H1 (cell line): ENCODE measurements at places on chromosomes 3 and 15. TPM values are rescaled to one million over a fixed set of nuclear protein-coding genes. Genes with fewer than 3 reads are reported as not detected.

The PLSCR5 gene
- total RNA-seq: not detected in 2 replicates

The KLF15 gene
- 17.4 and 19.5 TPM in 2 replicates for total RNA-seq

The CLDN18 gene
- not detected in 2 replicates for total RNA-seq

The RNU6-1 gene
- not detected in 2 replicates for total RNA-seq

- H3K4me3 ChIP-seq: no peak overlapping the region
- H3K27me3 ChIP-seq: no peaks in the 10 kb centered on the region
- DNase-seq: no peak
- no peaks in the 10 kb centered on the region for H3K36me3 ChIP-seq
Measured at GRCh38 chr3:152374262-152374990, 105.7 kb downstream of the MBNL1 start.

- no peaks in the 10 kb centered on the region for H3K27me3 ChIP-seq
- DNase-seq: no peak
- H3K4me3 ChIP-seq: no peak overlapping the region
- H3K27ac ChIP-seq: no peak overlapping the region
- no peaks in the 10 kb centered on the region for H3K36me3 ChIP-seq
Measured at GRCh38 chr3:100697723-100698285, 11.5 kb upstream of the TFG start.

- DNase-seq: no peak
- H3K36me3 ChIP-seq: no peaks in the 10 kb centered on the region
- no peak overlapping the region for H3K4me3 ChIP-seq
- H3K4me1 ChIP-seq: peaks cover 2% of the 10 kb centered on the region
Measured at GRCh38 chr3:182323898-182324297, 469.4 kb upstream of the ATP11B start.

DNA sequence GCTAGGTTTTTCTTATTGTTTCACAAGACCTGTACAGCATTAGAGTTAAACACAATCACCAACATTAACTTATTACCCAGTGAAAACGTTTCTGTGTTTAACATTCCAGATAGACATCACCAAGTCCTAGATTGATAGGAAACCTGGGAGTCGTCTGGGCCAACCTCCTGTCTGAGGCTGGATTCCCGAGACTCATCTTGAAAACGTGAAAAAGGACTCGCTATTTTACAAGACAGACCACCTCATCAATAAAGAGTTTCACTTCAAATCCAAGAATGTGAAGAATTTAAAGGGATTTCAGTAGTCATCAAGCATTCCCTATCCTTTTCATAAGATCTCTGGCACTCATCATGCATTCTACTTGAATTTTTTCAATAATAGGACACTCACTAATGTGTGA, 626.6 kb downstream of the MCTP2 start:
- no peak overlapping the region for H3K27ac ChIP-seq
- no peaks in the 10 kb centered on the region for H3K4me1 ChIP-seq
- no peaks in the 10 kb centered on the region for H3K36me3 ChIP-seq
- no peaks in the 10 kb centered on the region for H3K27me3 ChIP-seq

DNA sequence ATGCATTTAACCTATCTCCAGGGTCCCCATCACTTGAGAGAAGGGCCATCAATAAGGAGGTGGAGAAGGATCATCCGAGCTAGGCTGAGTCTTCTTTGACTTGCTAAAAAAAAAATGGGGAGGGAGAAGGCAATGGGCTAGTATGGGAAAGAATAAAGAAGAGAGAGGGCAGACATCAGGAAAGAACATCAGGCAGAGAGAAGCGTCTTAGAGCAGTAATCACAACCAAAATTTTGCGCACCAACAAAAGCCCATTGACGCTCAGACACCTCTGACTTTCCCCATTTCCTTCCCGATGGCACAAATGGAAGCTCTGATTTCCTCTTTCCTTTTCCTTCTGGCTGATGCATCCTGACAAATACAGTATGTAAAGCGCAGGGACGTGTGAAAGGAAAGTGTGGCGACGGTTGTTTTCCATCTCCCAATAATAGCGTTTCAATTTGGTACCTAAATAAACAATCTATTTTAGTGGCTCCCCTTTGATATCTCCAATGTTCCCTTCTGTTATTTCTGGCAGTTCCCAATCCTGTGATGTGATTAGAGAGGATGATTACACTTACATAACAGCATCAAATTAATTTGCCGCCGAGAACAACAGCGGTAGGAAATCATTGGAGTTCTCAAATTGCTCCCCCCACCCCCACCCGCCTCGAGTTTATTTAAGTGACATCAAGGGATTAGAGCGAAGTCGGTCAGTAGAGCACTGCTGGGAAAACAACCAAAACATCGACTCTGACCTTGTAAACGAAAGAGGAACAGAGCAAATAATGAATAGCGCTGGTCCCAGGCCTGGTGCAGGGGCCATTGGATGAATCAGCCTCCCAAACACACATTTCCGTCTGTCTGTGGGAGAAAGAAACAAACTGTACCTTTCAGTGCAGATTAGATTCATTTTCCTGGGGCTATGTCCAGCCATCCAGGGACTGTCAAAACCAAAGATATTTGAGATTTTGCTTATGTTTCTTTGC, 273.3 kb upstream of the ICE2 start:
- H3K4me1 ChIP-seq: no peaks in the 10 kb centered on the region
- no peaks in the 10 kb centered on the region for H3K27me3 ChIP-seq

DNA sequence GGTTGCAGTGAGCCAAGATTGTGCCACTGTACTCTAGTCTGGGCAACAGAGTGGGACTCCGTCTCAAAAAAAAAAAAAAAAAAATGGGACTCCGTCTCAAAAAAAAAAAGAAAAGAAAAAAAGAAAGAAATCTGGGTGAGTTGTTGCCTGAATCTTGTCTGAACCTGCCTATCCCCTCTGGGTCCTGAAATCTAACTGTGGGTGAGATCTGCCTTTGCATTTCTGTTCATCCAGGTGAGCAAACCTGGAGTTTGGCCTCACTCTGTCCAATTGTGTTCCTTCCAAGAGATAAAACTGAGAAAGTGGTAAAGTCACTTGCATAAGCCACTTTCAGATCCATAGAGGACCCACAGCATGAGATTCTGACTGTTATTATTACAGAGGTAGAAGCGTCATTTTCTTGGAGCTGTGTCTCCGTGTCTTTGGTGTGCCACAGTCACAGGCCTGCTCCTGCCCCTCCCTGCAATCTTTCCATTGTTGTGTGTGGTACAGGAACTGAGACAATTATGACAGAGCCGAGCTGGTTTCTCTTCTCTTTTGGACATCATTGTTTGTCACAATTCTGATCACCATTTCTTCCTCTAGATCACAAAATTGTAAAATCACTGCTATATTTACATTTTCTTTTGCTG, 235.9 kb downstream of the LPP start:
- no peak overlapping the region for H3K27ac ChIP-seq
- DNase-seq: no peak
- no peaks in the 10 kb centered on the region for H3K27me3 ChIP-seq
- H3K4me1 ChIP-seq: no peaks in the 10 kb centered on the region
- no peak overlapping the region for H3K4me3 ChIP-seq

GRCh38 chr3:158134363-158134762, 24.5 kb downstream of the RSRC1 start:
- no peak overlapping the region for H3K27ac ChIP-seq
- DNase-seq: no peak
- no peaks in the 10 kb centered on the region for H3K36me3 ChIP-seq
- no peaks in the 10 kb centered on the region for H3K27me3 ChIP-seq

DNA sequence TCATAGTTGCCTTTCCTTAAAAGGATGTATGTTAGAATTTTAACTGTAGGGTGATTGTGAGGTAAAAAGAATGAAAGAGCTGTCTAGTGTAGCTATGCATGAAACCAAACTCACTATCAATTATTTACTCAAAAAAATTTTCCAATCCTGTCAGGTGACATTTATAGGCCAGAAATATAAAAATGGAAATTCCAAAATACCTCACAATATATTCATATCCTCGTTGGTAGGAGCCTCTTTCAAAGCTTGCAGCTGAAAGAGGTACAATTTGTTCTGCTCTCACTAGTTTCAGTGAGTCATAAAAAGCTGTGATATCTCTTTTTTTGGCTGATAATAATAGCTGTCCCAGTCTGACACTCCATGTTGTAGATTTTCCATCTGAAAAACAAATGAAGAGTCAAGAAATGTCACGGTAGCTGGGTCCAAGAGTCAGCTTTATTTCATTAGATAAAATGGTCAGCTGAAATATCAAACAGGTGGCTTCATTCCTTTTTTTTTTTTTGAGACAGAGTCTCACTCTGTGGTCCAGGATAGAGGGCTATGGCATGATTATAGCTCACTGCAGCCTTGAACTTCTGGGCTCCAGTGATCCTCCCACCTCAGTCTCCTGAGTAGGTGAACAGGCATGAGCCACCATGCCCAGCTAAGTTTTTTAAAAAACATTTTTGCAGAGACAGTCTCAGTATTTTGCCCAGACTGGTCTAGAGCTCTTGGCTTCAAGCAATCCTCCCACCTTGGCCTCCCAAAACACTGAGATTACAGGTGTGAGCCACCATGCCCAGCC, 50.8 kb upstream of the XRN1 start:
- no peak overlapping the region for H3K4me3 ChIP-seq
- no peak for DNase-seq
- no peak overlapping the region for H3K27ac ChIP-seq
- H3K36me3 ChIP-seq: peaks cover 6% of the 10 kb centered on the region; the same call in 1 of the 2 replicates
- H3K27me3 ChIP-seq: no peaks in the 10 kb centered on the region
- no peaks in the 10 kb centered on the region for H3K4me1 ChIP-seq

DNA sequence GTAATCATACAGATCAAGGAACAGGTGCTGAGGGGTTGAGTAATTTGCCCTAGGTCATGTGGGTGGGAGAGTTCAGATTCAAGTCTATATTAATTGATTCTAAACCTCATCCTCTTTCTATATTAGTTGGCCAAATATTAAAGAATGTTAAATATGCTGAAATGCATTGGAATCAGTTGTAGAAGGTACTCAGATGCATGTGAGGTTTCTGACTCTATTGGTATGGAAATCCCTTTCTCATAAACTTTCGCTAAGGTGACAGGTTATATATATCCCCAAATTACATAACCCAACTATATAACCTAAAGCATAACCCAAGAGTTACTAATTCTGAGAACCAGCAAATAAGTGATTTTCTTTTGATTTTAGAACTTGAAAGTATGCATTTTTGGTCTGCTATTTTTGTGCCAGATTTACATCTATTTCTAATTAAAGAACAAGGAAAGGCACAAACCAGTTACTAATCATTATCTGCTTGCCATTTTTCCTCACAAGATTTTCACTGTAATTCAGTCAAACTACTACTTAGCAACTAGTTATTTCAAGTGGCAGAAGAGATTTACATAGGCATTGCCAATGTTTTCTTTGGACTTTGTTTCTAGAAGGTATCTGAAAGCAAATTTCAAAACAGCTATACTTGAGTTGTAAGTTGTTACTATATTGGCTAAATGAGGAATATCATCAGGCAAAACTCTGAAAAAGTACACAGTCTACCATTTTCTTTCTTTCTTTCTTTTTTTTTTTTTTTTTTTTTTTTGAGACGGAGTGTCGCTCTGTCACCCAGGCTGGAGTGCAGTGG, 201.3 kb downstream of the RBMS3 start:
- no peaks in the 10 kb centered on the region for H3K27me3 ChIP-seq
- no peak for DNase-seq
- H3K36me3 ChIP-seq: no peaks in the 10 kb centered on the region
- H3K27ac ChIP-seq: no peak overlapping the region
- 0 out of 2 replicates have a peak, but pooled peaks cover 2% of the 10 kb centered on the region for H3K4me1 ChIP-seq
- H3K4me3 ChIP-seq: no peak overlapping the region

DNA sequence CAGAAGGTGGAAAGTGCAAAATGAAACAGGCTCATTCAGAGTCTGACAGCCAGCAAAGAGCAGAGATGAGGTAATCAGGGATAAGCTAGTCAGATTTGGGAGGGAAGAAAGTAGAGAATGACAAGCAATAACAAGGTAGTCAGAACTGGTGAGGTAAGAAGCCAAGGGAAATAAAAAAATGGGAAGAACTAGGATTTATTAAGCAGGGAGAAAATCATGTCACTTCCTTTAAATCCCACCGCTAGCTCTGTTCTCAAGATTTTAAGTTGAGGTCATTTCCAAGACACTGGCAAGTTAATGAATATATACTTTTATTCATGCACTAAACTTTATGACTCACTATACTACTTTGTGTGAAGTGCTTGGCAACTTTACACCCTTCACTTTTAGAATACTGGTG, 1106.8 kb downstream of the IGSF11 start:
- no peaks in the 10 kb centered on the region for H3K4me1 ChIP-seq
- H3K27me3 ChIP-seq: no peaks in the 10 kb centered on the region
- no peak overlapping the region for H3K27ac ChIP-seq
- no peaks in the 10 kb centered on the region for H3K36me3 ChIP-seq
- no peak overlapping the region for H3K4me3 ChIP-seq

DNA sequence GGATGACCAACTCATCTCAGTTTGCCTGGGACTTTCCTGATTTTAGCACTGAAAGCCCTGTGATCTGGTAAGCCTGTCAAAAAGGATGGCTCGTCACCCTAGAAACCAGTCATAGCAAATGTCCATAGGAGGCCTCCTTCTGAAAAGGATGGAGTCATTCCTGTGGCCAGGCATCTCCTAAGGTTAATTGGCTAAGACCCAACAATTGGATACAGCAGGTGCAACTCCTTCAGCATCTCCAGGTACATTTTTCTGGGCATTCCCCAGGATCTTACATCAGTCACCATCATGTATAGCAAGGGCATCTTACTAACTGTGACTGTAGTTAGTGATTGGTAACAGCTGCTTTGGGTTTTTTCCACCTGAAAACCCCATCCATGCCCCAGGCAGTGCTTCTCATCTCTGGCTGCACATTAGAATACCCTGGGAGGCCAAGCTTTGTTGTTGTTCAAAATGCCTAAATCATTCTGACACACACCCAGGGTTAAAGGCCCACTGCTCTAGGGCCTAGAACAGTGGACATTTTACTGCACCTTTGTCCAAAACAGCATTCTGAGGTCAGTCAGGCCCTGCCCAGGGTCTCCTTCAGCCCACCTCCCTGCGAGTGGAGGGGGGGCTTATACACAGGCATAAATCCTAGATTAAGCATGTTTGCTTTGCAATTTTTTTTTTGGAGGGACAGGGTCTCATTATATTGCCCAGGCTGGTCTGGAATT, 28.3 kb upstream of the GALNT15 start:
- H3K27ac ChIP-seq: no peak overlapping the region
- no peak overlapping the region for H3K4me3 ChIP-seq
- no peaks in the 10 kb centered on the region for H3K36me3 ChIP-seq
- no peaks in the 10 kb centered on the region for H3K27me3 ChIP-seq
- no peaks in the 10 kb centered on the region for H3K4me1 ChIP-seq

DNA sequence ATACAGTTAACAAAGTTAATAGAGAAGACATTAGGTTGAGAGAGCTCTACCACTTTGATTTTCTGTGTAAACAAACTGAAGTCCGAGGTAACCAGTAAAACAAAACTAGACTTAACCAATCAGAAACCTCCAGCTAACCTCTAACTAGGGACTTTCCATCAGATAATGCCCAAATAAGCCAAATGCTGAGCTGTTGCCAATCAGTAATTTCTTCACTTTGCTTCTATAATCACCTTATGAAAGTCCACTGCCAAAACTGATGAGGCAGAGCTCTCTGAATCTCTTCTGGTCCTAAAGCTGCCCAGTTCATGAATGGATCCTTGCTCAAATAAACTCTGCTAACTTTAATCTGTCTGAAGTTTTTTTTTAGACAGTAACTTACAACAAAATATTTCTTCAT, 448.0 kb upstream of the NECTIN3 start:
- no peak overlapping the region for H3K4me3 ChIP-seq
- no peak for DNase-seq
- no peaks in the 10 kb centered on the region; the same call in 1 of the 2 replicates for H3K4me1 ChIP-seq
- no peaks in the 10 kb centered on the region for H3K36me3 ChIP-seq

- no peak for DNase-seq
- H3K27ac ChIP-seq: no peak overlapping the region
- no peaks in the 10 kb centered on the region for H3K36me3 ChIP-seq
- H3K4me1 ChIP-seq: peaks cover 5% of the 10 kb centered on the region
Measured at GRCh38 chr15:39778021-39778420, 4.6 kb downstream of the FSIP1 start.
